ENCODE measurements at places on chromosomes 12 and 14. TPM values are rescaled to one million over a fixed set of nuclear protein-coding genes. Genes with fewer than 3 reads are reported as not detected.

Gene P3H3
- total RNA-seq = 109 TPM

GRCh38 chr14:56501909-56502530 is 77.6 kb upstream of the TMEM260 start:
- no peak overlapping the region for H3K27ac ChIP-seq
- no peak for DNase-seq
- peaks cover 10% of the 10 kb centered on the region for H3K27me3 ChIP-seq

DNA sequence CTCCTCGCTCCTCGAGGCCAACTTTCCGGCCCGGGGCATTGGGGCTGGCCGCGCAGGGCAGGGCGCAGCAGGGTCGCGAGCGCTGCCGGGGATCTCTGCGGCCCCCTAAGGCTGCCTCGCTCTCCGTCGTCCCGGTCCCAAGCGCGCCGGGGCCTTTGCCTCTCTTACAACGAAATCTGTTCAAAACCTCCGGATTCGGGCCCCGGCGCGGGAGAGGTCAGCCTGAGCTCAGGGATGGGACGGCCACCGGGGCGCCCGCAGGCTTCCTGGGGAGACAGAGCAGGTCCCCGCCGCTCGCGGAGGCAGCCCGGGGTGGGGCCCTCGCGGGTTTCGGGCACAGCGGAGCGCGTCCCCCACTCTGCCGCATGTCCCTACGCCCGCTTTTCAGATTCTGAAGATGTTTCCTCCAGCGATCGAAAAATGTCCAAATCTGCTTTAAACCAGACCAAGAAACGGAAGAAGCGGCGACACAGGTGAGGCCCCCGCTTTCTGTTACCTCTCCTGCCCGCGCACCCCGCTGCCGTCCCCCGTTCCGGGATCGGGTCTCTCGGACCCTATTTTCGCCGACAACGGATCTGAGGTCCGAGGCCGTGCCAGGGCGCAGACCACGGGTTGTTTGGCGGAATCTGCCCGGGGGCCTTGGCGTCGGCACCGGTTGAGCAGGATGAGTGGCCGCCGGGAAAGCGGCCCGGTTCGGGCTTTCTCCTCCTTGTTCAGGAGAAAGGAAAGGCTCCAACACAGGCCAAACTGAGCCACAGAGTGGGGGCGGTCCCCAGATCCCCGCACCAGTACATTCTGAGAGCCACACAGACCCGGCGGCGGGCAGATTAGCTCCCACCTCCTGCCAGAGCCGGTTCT is 1.8 kb downstream of the VSX2 start:
- DNase-seq = no peak
- no peak overlapping the region for H3K27ac ChIP-seq
- H3K4me3 ChIP-seq = no peak overlapping the region

DNA sequence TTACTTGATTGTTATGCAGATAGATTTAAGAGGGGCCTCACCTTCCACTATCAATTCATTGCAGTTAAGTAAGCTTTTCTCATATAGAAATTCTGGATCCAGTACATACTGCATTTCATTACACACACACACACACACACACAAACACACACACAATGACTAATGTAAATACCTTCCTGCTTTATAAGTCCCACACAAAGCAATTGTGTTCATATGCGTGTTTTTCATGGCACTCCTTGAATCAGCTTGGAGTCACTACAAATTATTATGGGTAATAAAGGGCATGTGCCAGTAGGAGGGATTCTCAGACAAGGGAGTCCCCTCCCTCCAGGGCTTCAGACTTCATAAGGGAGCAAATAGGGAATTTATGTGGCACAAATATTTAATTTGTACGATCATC is 4.5 kb downstream of the MIPOL1 start:
- H3K27me3 ChIP-seq = peaks cover 4% of the 10 kb centered on the region
- no peak overlapping the region for H3K27ac ChIP-seq
- DNase-seq = peak; percentile 42
- H3K4me1 ChIP-seq = peaks cover 25% of the 10 kb centered on the region

Gene TMTC1
- total RNA-seq = not detected

DNA sequence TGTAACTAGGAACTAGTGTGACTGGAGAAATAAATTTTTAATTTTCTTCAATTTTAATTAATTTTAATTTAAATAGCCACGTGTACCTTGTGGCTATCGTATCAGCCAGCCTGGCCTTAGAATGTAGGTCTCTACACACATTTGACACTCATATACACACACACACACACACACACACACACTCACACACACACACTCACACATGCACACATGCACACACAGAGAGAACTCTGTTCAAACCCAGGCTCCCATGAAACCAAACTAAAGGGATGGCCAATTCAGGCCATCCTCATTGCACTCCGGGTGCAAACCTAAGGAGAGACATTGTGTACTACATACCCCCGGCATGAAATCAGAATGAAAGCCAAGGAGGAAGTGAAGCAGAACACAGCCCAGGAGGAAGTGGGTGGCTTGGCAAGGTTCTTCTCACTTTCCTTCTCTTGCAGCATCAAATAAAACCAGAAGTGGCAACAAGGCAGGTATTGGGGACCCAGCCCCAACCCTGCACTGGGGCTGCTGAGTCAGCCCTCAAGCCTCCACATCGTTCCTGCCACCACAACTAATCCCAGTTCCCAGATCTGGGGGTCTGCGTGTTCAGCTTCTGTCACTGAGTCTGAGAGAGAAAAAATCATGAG is 26.2 kb upstream of the CHPT1 start:
- no peak overlapping the region for H3K4me3 ChIP-seq
- H3K36me3 ChIP-seq = no peaks in the 10 kb centered on the region
- H3K27ac ChIP-seq = no peak overlapping the region

Gene MAX
- total RNA-seq = 84.8 TPM

DNA sequence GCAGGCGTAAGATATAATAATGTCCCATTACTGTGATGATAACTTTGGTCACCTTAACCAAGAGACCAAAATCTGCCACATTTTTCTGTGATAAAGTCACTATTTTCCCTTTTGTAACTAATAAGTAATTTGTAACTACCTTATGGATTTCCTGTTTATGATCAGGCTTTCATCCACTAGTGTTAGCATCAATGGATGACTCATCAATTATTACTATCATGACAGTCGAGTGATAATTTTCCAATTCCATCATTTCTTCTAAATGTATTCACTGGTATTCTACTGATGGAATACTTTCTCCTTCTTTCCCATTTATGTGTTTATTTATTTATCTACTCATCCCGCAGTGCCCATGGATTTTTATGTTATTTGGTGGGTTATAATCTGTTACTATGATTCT is 148.4 kb downstream of the UNC79 start:
- no peak overlapping the region for H3K27ac ChIP-seq
- H3K4me3 ChIP-seq = no peak overlapping the region
- H3K4me1 ChIP-seq = no peaks in the 10 kb centered on the region
- no peaks in the 10 kb centered on the region for H3K27me3 ChIP-seq
- no peaks in the 10 kb centered on the region for H3K36me3 ChIP-seq

Gene CBLN3
- 4.7 TPM for total RNA-seq

GRCh38 chr14:55115460-55115859 is 13.6 kb upstream of the LGALS3 start:
- no peaks in the 10 kb centered on the region for H3K36me3 ChIP-seq
- DNase-seq = no peak
- H3K4me3 ChIP-seq = no peak overlapping the region
- no peak overlapping the region for H3K27ac ChIP-seq

Gene LRTM2
- not detected for total RNA-seq

Gene DAO
- total RNA-seq = not detected

Gene DCN
- total RNA-seq = 24.0 TPM

DNA sequence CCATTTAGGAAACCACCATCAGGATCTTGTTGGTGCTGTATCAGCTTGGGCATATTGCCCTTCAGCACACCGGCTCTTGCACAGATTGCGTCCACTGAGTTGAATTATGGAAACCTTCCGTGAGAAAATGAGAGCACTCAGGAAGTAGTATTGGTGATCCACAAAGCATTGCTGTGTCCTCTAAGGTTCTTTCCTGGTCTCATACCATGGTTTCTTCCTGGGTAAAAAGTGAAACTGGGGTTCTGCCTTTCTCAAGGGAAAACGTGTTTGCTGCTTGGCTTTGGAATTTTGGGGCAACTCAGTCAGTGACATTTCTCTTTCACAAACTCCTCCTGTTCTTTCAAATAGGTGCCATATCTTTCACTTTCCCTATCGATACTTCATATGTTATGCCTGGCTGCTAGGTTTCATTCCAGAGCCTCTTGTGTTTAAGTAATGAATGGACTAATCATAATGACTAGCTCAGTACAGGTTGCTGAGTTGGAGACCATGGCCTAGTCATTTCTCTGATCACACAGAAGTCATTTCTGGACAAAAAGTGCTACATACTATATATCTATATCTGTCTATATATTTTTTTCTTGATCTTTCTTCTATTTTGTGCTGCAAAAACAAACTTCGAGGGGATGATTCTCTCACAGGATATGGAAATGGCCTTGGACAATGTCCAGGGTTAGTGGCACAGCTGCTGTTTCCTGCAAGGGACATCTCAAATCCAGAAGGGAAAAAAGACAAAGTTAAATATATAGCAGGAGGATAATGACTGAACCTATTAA is 423.4 kb downstream of the ZFP36L1 start:
- H3K36me3 ChIP-seq = no peaks in the 10 kb centered on the region
- no peak for DNase-seq
- no peaks in the 10 kb centered on the region for H3K27me3 ChIP-seq
- H3K4me1 ChIP-seq = peaks cover 30% of the 10 kb centered on the region

Measured in HFFc6 (cell line).